ENCODE measurements at places on chromosomes 5 and 9.

DNA sequence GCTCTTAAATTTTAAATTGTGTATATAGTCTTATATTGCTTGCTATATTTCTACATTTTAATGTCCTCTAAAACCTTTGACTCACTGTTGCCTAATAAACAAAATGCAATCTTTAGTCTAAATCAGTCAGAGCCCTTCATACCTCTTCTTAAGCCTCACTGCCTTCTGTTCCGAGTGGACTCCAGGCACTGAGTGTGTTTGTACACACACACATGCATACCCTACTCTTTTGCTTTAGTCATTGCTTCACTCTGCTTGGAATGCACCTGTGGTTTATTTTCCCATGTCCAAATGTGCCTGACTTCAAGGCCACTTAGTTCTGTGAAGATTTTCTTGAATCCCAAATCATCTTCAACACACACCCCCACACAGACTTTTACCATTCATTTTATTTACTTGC is 60.9 kb downstream of the SLC12A2 start:
- DNase-seq: no peak

GRCh38 chr5:173763410-173763809 is 124.7 kb upstream of the CPEB4 start:
- no peak for DNase-seq

GRCh38 chr9:95822583-95823431 is 52.7 kb upstream of the ERCC6L2 start:
- no peak for DNase-seq

- no peak for DNase-seq
These were observed 449.8 kb downstream of the ISL1 start for GRCh38 chr5:51832934-51833470.

DNA sequence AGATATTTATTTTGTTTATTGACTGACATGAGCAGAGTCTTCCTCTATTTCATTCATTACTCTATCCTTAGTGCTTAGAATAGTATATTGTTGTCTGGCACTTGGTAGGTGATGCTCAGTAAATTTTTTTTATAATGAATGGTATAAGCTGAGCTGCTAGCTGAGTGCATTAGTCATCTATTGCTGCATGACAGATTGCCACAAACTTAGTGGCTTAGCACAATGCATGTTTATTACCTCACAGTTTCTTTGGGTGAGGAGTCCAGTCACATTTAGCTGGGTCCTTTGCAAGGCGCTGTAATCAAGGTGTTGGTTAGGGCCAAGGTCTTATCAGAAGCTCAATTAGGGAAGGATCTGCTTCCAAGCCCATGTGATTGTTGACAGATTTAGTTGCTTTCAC is 23.1 kb downstream of the SMAD5 start:
- no peak for DNase-seq

GRCh38 chr5:75510417-75510835 is 1.0 kb downstream of the CERT1 start:
- no peak for DNase-seq

GRCh38 chr5:32531885-32532520 is 53.4 kb upstream of the SUB1 start:
- DNase-seq: no peak

DNA sequence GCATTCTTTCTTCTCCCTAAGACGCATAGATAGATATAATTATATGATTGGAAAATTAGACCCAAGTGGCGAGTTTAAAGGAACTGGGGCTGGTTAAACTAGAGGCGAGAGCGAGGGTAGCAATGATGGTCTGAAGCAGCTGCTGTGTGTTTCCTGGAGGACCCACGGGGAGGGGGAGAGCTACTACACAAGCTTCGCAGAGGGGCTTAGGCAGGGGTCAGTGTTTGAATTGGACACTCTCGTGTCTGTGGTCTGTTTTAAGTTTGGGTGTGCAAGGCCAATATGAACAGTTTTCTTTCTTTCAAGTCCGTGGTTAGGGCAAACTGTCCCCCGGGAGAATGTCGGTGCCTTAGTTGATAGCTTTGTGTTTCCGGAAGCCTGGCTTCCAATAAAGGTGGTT is 43.1 kb downstream of the PDZD2 start:
- no peak for DNase-seq

DNA sequence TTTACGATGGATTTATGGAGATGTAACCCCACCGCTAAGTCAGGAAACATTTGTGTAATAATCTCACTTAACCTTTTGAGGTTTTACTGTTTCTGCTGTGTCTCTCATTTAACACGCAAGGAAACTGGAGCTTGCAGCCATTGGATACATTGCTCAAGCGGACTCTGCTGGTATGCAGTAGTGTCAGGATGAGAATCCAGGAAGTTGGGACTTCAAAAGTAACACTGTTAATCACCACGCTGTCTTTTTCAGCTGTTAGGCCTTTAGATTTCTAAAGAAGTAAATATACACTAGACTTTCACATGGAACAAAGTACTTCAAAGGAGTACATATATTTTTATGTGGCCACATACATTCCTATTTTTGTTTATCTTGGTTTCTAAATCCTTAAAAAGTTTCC is 114.7 kb downstream of the LPAR1 start:
- no peak for DNase-seq

DNA sequence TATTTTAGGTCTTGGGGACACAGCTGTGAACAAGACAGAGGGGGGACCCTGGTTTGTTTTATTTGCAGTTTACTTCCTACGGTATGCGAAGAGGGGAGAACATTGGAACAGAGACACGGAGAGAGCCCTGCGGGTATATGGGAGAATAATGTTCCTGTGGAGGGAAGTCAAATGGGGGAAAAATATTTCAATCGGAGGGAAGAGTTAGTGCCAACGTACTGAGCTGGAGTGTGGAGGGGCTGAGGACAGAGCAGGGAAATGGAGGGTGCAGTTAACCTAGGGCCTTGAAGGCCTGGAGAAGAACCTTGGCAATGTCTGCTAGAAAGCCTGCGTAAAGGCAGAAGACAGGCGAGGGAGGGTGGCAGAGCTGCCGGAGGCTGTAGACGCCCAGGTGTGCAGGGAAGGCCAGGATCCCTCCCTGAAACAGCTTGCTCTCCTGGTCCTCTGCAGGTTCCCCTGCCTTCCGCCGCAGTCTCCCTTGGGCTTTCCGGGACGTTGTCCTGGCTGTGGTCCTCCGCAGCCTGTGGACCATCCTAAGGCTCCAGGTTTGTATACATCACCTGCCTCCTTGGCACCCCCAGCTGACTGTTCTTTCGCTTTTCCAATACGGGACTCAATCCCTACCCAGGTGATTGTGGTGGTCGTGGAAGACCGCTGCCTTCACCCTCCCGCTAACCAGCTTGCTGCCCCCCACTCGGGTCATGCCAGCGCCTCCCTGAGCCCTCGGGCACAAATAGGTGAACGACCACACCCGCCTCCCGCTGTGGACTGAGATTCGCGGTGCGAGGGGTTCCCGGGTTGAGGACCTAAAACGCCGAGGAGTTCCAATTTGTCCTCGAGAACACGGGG is 1.9 kb upstream of the RACK1 start:
- no peak for DNase-seq

- no peak for DNase-seq
These were observed 1.5 kb upstream of the PDE6A start for GRCh38 chr5:149946118-149946517.

DNA sequence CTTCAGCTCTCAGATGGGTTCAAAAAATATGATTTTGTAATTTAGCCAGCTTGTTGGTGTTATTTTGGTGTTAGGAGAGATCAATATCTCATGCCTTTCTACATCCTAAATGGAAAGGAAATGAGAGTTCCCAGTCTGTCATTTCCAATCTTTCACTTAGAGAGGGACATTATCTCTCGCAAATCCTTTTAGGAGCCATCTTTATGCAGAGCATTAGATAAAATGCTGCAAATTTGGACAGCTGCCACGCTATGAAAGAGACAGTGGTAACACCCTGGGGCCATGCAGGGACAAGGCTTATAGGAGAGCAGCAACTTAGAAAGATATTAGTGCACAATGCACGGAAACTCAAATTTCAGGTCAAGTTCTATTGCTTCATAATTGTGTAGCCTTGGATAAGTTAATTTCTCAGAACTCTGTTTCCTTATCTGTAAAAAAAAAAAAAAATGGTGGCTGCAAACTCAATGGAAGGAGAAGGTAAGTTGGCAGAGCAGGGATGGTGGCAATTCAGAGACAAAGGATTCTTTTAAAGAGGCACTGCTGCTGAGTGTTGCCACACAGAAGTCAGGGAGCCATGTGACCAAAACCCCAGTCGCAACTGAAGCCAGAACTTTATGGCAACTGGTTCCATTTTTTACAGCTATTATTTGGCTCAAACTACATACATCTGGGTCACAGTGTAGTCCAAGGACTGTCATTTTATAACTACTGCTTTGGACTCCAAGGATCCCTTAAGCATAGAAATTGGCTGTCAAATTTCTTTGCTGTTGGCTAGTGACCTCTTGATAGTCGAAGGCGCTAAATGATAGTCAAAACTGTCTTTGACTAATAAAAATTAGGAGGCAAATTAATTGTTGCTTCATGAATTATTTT is 210.2 kb downstream of the FRMD3 start:
- no peak for DNase-seq

- DNase-seq: no peak
These were observed 4.0 kb upstream of the ADAMTS16 start for GRCh38 chr5:5135957-5136676.

DNA sequence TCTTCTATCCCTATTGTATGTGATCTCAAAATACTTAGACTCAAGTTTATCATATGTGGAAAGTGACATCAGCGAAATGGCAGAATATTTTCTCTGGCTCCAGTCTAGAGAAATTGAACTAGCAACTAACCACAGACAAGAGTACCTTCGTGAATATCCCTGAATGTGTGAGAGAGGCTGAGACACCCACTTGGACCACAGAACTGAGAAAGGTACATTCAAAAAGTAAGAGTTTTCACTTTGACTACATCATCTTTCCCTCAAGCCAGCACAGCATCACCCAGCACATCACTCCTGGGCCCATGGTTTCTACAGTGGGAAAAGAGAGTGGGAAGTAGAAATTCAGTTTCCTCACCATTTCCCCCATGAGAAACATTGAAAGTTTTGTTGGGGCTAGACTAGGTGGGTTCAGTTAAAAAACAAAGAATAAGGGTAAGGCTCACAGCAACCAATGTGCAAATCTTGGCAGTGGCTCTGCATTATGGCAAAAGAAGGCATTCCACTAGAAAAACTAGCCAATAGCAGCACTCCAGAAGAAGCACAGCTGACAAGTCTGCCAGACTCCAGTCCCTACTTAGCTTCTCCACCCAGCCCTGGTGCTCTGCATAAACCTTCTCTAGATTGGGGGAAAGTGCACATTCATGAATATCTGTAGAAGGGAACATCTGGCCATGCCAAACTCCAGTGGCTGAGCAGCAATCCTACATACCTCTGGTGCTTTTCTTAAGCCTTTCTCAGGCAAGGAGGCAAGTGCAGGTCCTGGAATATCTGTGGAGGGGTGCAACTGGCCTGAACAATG is 225.6 kb upstream of the VLDLR start:
- no peak for DNase-seq

GRCh38 chr9:1273859-1274258 is 223.7 kb downstream of the DMRT2 start:
- no peak for DNase-seq

DNA sequence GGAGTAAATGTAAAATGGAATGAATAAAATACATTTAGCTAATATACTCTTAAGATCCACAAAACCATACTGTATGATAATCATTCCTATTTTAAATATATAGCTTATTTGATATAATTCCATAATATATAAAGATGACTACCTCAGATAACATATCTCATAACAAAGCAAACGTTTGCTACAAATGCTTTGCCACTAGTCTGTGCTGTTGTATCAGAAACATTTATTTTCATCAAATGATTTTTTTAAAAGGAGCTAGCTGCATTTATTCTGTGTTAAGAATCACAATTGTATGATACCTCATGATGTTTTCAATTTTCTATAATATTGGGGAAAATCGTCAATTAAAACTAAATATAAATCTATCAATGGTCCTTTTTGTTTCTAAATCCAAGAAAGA is 567.2 kb downstream of the PTPRD start:
- DNase-seq: no peak

- no peak for DNase-seq
These were observed 1.5 kb downstream of the KLF9 start for GRCh38 chr9:70412832-70413463.

DNA sequence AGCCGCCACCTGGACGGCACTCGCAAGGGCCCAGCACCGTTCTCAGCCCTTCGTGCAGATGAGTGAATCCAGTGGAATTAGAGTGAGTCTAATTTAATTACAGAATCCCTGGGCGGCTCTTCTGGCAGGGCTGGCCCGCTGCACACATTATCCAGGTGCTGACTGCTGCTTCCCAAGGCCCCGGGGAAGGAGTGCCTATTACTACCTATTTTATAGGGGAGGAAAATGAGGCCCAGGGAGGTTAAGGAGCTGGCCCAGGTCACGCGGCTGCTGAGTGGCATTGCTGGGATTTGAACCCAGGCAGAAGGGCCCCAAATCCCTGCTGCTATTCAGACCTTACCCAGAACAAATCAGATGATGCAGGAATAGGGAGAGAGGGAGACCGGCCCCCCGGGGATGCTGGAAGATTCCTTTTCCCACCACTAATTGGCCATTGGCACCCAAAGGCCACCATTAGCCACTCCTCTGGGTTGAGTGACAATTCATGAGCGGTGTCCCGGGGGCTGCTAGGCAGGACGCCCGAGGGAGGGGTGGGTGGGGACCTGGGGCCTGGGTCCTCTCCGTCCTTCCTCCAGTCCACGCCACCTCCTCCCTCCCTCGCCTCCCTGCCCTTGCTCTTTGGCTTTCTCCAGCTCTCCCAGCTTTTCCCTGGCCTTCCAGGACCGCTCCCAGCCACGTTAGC is 10.3 kb upstream of the QRFP start:
- DNase-seq: no peak

- DNase-seq: no peak
These were observed 338.8 kb downstream of the ARL15 start for GRCh38 chr5:53971551-53971950.

DNA sequence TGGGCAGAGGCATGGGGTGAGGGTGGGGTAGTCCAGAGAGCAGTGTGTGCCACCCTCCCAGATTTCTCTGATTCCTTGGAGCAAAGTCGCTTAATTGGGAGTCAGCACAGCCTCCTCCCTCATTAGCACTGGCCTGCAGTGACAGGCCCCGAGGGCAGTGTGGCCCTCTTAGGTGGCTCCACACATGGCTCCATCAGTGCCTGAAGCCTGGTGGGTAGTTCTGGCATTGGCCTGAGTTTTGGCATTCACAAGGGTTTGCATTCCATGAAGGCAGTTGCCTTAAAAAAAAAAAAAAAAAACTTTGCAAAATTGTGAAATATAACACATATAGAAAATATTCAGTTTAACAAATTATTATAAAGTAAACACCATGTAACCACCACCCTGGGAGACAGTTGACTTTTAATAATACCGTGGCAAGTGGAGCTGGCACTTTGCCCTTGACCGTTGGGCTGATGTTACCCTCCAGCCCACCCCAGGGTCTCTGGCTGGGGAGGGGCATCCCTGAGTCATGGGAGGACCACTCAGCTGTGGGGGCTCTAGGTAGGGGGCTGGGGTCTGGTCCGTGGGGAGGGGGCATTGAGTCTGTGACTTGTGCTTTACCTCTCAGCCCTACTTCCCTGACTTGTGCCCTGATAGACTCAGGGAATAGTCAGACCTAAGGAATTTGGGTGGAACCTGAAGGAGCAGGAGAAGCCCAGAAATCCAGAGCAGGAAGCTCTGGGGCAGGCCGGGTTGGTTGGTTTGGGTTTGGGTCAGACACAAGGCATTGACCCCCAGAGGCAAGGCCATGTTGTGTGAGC is 51.3 kb upstream of the PITX1 start:
- no peak for DNase-seq
